ENCODE measurements at places on chromosomes 4 and X. TPM values are rescaled to one million over a fixed set of nuclear protein-coding genes. Genes with fewer than 3 reads are reported as not detected.
A peak's percentile ranks its signal among the peaks of the same experiment; 100 is the strongest.

GRCh38 chrX:13835825-13836224, 18.9 kb upstream of the GPM6B start:
- no peaks in the 10 kb centered on the region for H3K36me3 ChIP-seq
- H3K27ac ChIP-seq: no peak overlapping the region
- DNase-seq: no peak
- no peak overlapping the region for H3K4me3 ChIP-seq
- no peaks in the 10 kb centered on the region for H3K27me3 ChIP-seq

DNA sequence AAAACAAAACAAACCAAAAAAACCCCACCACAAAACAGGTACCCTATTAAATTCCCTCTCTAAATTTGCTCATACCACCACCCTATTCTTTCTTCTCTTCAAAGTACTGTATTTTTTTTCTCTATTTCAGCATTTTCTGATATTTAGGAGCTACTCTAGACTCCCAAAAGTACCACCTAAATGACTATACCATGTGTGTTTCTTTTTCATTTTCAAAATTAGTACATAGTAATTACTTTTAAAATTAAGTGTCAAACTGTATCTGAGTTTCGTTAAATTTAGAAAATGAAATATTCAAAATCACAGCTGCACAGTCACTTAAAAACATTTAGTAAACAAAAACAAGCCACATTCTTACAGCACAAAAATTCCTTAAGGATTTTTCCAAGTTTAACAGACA, 161.7 kb downstream of the FBXW7 start:
- H3K36me3 ChIP-seq: no peaks in the 10 kb centered on the region
- no peaks in the 10 kb centered on the region for H3K27me3 ChIP-seq
- DNase-seq: no peak
- H3K4me3 ChIP-seq: no peak overlapping the region
- H3K4me1 ChIP-seq: no peaks in the 10 kb centered on the region
- H3K27ac ChIP-seq: no peak overlapping the region

DNA sequence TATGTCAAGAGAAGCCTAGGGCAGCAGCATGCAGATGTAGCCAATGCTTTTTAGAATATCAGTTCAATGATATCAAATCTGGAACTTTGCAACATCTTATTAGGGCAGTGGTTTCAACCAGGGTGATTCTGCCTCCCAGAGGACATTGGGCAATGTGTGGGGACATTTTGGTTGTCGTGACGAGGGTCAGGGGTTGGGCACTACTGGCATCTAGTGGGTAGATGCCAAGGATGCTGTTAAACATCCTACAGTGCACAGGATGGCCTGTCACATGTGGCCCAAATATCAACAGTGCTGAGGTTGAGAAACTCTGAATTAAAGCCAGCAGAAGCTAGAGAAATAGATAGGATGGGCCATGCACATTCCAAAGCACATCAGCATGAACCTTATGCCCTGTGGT, 152.3 kb downstream of the AMELX start:
- no peaks in the 10 kb centered on the region for H3K36me3 ChIP-seq
- no peak overlapping the region for H3K27ac ChIP-seq
- no peak overlapping the region for H3K4me3 ChIP-seq
- DNase-seq: peak; percentile 3

- H3K36me3 ChIP-seq: no peaks in the 10 kb centered on the region
- H3K4me1 ChIP-seq: 0 out of 2 replicates have a peak, but pooled peaks cover 7% of the 10 kb centered on the region
- H3K27me3 ChIP-seq: no peaks in the 10 kb centered on the region
- H3K4me3 ChIP-seq: no peak overlapping the region
- peak overlapping the region; percentile 37 for H3K27ac ChIP-seq
- DNase-seq: peak; percentile 69
These were observed 51.0 kb downstream of the BEX1 start for GRCh38 chrX:103012945-103013344.

GRCh38 chr4:166021617-166022016, 148.6 kb downstream of the TLL1 start:
- no peaks in the 10 kb centered on the region for H3K36me3 ChIP-seq
- no peak for DNase-seq
- no peak overlapping the region for H3K4me3 ChIP-seq
- peaks cover 12% of the 10 kb centered on the region for H3K4me1 ChIP-seq
- no peaks in the 10 kb centered on the region for H3K27me3 ChIP-seq

DNA sequence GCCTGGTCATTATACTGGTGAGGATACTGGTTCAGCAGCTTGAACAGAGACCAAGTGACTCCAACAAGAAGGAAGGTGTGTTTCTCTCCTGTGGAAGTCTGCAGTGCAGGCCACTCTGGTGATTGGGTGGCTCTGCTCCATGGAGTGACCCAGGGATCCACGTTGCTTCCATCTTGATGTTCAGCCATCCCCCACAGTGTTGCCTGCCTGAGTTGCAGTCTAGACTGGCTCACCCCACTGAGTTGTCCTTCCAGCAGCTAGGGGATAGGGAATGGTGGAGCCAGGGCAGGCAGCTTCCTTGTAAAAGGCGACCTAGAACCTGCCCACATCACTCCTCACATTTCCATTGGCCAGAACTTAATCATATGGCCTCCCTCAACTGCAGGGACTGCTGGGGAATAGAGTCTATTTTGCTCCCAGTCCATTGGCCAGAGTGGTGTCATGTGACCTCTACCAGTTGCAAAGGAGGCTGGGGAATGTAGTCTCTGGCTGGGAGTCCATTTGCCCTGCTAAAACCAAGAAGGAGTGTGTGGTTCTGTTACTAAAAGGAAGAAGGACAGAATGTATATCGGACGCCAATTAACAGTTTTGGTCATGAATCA, 8.0 kb downstream of the MAN2B2 start:
- H3K36me3 ChIP-seq: peaks cover 3% of the 10 kb centered on the region
- peak; percentile 35 for DNase-seq
- no peaks in the 10 kb centered on the region for H3K4me1 ChIP-seq
- H3K27me3 ChIP-seq: no peaks in the 10 kb centered on the region
- no peak overlapping the region for H3K27ac ChIP-seq

- peak overlapping the region; percentile 49 for H3K4me3 ChIP-seq
- H3K27me3 ChIP-seq: no peaks in the 10 kb centered on the region
- peak; percentile 75 for DNase-seq
- H3K27ac ChIP-seq: peak overlapping the region; percentile 76
These were observed 63.9 kb downstream of the TRAPPC11 start for GRCh38 chr4:183722731-183723560.

- DNase-seq: no peak
- no peak overlapping the region for H3K27ac ChIP-seq
- no peaks in the 10 kb centered on the region for H3K36me3 ChIP-seq
- peaks cover 4% of the 10 kb centered on the region for H3K4me1 ChIP-seq
- H3K4me3 ChIP-seq: no peak overlapping the region
These were observed 29.6 kb downstream of the DOCK11 start for GRCh38 chrX:118525174-118525730.

GRCh38 chrX:118718737-118719136, 8.7 kb upstream of the IL13RA1 start:
- no peak overlapping the region for H3K4me3 ChIP-seq
- H3K36me3 ChIP-seq: no peaks in the 10 kb centered on the region

- H3K27me3 ChIP-seq: no peaks in the 10 kb centered on the region
- H3K27ac ChIP-seq: no peak overlapping the region
- H3K4me1 ChIP-seq: no peaks in the 10 kb centered on the region
- no peaks in the 10 kb centered on the region for H3K36me3 ChIP-seq
- DNase-seq: no peak
- H3K4me3 ChIP-seq: no peak overlapping the region
These were observed 89.3 kb downstream of the RLIM start for GRCh38 chrX:74525116-74525515.

GRCh38 chrX:1453951-1454785, 1.5 kb upstream of the ASMTL start:
- DNase-seq: peak; percentile 82
- no peak overlapping the region for H3K27ac ChIP-seq
- H3K4me1 ChIP-seq: no peaks in the 10 kb centered on the region

- no peak overlapping the region for H3K4me3 ChIP-seq
- no peak for DNase-seq
- H3K27ac ChIP-seq: no peak overlapping the region
These were observed 3.7 kb downstream of the DOCK11 start for GRCh38 chrX:118499295-118499694.

CRMP1 gene
- total RNA-seq: not detected

HEPH gene
- not detected for total RNA-seq

CYSLTR1 gene
- not detected for total RNA-seq

WWC2 gene
- 15.8 TPM for total RNA-seq
